ENCODE measurements at places on chromosomes 7 and 10.

DNA sequence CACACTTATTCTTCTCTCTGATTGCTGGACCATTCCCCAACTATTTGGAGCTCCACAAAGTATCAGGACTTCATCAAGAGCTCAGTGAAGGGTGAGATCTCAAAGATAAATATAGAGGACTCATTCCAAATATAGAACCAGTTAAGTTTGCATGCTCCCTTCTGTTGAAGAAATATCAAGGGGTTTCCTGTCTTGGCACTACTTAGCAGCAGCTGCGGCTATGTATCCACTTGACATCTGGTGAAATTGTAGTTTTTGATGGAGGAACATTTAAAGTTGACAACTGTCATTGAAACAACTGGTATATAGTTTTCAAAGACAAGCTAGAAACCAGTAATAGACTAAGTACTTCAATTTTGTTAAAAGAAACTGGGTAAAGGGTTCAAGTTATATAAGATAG is 1.0 kb upstream of the SPAG6 start:
- no peak for DNase-seq

DNA sequence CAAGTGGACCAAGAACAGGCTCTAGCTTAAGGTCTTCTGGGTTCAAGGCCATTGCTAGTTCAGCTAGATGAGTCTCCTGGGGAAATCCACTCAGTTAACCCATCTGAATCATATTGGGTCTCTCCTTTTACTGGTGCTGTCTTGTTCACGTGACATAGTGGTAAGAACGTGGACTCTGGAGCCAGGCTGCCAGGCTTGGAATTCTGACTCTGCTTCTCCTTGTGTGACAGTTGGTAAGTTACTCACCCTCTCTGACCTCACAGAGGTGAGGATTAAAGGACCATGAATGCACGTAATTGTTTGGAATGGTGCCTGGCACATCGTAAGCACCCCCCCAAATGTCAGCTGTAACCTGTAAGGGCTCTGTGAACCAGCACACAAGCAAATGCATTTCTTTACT is 9.7 kb upstream of the CALU start:
- DNase-seq = no peak

- DNase-seq = no peak
Observed at GRCh38 chr10:96279191-96279641, 7.8 kb upstream of the BLNK start.

GRCh38 chr10:33355274-33355673 is 20.8 kb upstream of the NRP1 start:
- no peak for DNase-seq

DNA sequence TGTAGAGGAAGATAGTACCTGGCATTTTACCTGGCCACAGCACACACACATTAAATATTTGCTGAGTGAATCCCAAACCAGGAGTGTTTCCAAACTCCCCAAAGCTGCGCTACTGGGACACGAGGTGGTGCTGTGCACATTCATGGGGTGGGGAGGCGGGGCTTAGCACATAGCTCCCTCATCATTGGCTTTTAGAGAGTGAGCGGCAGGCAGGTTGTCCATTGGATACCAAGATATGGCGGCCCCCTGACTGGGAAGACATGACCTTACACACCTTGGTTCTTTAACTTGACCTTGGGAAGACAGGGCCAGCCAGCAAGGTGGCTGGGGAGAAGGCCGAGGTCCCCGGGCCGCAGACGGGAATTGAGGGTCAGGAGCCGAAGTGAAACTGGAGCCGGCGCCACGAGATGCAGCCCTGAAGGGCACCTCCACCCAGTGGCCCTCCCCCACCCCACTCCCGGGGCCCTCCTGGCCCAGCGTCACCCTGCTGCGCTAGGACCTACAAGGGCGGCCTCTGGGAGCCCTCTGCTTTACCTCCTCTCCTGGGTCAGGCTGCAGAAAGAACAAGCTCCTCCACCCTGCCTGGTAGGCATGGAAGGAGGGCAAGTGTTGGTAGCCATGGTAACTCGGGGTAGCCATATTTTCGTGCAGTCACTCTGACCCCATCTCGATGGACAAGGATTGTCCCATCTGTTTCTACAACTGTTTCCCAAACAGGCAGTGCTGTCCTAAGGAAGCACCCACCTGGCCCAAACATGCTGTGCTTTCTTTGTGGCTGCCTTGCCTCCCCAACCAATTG is 24.0 kb downstream of the TMEM176A start:
- DNase-seq = no peak

DNA sequence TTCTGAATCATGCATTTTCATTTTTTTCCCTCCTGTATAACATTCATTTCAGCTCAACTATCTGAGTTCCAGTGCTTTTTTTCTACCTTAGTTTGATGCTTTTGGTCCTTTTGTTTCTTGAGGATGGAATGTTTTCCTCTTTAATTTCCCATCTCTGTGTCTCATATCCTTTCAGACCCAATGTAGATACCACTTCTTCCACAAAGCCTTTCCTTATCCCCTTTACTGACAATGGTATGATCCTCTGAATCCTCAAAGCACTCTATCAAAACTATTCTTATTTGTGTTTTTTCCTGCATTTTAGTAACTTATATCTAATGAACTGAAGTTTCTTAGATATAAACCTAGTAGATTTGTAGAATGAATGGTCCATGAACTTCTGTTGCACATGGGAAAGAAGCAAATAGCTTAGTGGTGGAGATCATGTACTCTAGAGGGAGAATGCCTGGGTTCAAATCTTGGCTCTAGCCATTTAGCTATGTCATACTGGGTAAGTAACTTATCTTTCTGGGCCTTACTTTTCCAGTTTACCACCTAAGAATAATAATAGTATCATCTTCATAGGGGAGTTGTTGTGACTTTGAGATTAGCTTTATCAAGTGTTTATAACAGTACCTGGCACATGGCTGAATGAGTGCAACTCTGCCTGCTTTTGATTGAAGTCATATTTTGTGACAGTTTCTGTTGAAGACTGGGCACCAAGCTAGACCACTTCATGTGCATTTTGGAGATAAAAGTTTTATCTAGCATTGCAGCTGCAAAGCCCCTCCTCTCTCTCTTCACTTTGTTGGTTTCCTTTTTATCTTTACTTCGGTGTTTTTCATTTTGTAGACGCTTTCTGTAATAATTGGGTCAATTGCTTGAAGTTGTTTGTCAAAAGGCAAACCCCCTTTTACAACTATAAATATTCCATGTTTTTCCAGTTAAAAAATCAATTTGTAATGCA is 18.5 kb downstream of the STAM start:
- no peak for DNase-seq

DNA sequence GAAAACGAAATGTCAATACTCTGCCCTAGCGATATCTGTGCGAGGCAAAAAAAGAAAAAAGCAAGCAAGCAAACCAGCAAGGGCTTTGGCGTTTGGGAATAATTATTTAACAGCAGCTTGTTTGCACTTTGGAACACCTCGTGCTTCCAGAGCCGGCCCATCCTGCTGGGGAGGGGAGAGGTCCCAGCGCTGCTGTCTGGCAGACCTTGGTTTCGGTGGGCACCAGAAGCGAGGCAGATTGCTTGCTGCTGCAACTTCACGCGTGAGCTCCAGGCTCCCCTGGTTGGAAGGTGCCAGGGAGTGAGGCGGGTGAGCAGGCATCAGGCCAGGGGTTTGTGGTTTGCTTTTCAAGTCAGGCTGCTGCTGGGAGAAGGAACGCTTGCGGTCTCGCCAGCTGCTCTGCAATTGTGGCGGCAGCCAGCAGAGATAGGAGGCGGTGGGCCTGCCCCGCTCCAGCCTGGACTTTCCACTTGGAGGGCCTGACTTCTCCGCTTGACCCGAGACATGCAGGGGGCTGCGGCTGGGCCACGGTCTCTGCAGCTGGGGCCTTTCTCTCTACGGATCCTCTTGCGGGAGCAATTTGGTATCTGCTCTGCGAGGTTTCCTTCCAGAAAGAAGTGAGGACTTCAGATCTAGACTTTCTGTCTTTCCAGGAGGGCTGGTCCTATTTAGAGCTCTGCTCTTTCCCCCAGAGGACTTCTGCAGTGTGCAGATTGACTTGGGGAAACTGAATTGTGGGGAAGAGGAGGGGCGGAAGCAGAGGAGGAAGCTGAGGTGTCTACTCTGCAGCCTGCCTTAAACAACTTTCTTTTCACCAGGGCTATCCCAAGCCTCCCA is 131.4 kb downstream of the PRPF18 start:
- peak; percentile 20 for DNase-seq

- no peak for DNase-seq
Observed at GRCh38 chr7:116499168-116500077, at the start of gene CAV2. Gene CAV2 (plus strand): TSS chr7:116499738. CDS start chr7:116499782, 44 bp downstream.

Data from activated T-cell treated with anti-CD3 and anti-CD28 coated beads for 24 hours (primary cell).